Nucleus accumbens (tissue), 56 donors: ENCODE measurements at places on chromosomes 4 and X.

DNA sequence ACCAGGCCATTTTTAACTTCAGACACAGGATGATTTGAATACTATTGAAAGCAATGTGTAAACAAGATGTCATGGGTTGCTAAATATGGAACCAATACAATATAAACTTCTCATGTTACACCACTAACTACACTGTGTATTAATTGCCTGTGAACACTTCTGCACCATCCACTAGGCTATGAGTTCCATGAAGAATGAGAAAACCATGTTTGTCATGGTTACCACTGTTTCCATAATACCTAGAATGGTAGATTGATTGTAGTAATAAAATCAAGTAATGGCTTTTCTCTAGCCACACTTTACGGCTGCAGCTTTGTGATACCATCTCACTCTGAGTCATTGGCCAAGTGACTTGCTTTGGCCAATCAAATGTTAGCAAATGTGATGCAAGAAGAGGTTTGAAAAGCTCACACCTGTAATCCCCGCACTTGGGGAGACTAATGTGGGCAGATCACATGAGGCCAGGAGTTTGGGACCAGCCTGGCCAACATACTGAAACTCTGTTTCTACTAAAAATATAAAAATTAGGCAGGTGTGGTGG is 19.9 kb upstream of the CYBB start:
- no peak for DNase-seq

- DNase-seq, result no peak
These were observed 95.1 kb downstream of the TMEM47 start for GRCh38 chrX:34562006-34562405.

DNA sequence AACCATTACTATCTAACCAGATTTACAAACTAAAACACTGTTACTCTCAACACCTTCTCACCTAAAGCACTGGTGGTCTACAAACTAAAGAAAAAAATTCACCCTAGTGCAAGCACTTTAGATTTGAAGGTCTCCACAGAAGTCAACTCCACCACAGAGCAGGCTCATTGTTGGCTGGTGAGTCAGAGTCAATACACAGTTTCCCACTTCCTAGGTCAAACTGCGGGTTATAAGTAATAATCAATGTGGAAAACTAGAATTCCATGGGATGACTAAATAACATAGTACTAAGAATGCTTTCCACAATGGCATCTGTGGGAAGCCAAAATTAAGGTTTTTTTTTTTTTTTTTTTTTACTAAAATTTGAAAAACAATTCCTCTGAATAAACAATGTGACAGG is 191.8 kb downstream of the PDGFC start:
- DNase-seq, result no peak

DNA sequence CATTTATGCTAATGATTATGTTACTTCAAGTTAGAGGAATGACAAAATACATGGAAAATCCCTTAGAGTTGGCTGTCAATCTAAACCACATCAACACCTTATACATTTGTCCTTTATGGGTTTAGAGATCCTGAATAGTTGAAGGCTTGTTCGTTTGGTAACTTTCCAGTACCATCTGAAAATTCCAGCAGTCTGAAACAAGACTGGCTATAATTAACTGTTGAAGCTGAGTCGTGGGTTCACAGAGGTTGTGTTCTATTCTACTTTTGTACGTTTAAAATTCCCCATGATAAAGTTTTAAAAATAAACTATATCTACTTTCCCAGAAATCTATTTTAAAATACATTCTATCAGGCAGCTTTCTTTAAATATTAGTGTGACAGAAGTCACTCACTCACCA is 73.0 kb downstream of the USP46 start:
- no peak for DNase-seq

GRCh38 chr4:160927311-160927710 is 1236.5 kb downstream of the FSTL5 start:
- no peak for DNase-seq

- no peak for DNase-seq
These were observed 587.9 kb downstream of the TLL1 start for GRCh38 chr4:166460769-166461550.

DNA sequence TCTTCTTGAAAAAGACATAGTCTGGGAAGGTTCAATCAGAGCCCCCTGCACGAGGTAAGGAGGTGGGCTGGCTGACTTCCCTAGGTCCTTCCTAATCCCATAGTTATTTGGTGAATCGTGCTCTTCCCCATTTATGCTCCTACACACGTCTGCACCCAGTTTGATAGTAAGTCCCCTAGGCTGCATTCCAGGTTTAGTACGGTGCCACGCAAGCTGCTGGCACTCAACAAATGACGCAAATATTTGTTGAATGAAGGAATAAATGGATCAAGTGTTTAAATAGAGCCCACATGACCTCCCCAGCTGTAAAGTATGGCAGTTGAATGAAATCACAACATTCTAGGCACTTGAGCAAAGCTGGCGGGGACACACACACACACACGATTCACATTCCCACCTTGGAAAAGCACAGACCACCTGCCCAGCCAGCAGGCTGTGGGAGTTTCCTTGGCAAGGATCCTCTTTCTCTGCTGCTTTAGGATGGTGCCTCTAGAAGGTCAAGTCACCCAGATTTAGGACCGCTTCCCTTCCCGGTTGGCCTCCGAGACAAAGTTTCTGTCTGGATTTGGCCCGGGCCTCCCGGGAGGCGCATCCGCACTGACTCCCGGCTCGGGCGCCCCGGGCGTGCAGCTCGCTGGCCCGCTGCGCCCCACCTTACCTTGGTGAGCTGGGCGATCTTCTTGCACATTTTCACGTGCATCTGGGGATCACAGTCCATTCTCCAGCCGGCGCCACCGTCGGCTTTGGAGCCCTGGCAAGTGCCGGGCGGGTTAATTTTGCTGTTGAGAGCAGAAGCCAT is 721 bp downstream of the FAM184B start:
- DNase-seq, result no peak

DNA sequence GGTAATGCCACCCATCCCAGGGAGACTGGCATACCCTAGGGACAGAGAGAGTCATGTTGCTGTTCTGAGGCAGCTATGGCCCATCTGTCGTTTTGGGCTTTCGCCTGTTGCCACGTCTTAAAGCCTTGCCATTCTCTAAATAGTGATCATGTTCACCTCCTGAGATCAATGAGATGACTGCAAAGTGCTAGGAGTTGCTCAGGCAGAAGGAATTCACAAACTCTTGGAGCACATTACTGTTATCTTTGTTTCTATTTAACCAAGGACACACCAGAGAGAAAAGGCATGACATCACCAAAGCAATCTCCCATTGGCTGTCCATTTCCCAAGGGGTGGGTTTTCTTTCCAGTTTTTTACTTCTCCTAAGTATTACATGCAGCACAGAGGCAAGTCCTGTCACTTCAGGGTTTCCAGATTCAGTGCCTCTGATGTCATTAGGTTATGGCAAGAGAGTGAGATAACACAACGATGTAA is 37.1 kb upstream of the SETD7 start:
- DNase-seq, result no peak

GRCh38 chr4:110487873-110488272 is 11.9 kb downstream of the ENPEP start:
- DNase-seq, result no peak

DNA sequence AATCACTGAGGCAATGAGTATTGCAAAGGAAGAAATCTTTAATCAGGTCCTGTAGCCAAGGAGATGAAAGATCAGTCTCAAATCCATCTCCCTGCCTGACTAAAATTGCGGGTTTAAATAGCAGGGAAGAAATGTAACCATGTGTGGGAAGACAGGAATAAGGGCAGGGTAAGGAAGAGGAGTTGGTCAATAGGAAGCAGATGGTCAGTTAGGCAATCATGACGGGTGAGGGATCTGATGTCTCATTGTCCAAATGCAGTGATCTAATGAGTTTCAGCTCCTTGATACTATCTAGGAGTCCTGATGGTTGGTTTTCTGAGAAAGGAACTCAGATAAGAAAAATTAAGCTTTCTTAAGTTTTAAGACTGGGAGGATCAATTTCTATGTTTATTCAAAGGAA is 200.8 kb downstream of the SPATA18 start:
- no peak for DNase-seq

DNA sequence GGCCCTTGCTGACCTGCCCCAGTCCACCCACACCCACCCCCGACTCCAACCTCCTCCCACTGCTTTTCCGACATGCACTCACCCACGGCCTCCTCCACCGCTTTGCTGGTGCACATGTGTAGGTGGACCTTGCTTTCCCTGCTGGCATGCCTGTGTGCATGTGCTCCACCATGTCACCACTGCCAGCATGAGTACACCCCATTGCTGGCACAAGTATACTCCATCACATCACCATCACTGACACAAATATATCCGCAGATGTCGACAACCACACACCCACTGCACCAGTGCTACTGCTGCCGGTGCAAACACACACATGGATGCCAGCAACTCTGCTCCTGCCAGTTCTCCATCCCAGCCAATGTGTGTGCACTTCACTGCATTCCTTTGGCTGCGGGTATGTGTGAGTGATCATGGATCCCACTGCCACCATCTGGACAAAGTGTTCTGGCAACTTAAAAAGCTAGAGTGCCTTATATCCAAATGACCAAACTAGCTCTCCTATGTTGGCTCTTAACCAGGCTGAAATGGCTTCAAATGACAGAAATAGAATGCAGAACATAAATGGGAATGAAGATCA is 1072.3 kb downstream of the RAPGEF2 start:
- no peak for DNase-seq

- DNase-seq, result no peak
These were observed 16.1 kb upstream of the KLHL2 start for GRCh38 chr4:165191348-165191656.

- DNase-seq, result no peak
These were observed 11.3 kb downstream of the EIF1AX start for GRCh38 chrX:20130357-20130756.

DNA sequence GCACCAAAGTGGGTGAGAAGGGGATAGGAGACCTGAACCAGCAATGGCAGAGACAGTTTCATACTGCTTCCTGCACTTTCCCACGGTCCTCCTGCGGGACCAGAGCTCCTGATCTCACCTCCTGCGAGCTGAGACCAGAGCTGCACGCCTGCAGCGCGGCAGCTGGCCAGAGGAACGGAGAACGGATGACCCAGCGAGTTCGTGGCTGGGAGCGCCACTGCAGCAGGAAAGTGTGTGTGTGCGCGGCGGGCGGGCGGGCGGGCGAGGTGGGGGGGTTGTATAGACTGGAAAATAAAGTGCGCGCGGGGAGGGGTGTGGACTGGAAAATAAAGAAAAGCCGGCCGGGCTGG is 16.5 kb downstream of the MCF2 start:
- DNase-seq, result no peak

GRCh38 chr4:7987148-7987989 is 47.7 kb upstream of the AFAP1 start:
- DNase-seq, result peak; percentile 19

- DNase-seq, result peak; percentile 31
These were observed 6.3 kb downstream of the MEPE start for GRCh38 chr4:87838890-87839591.

DNA sequence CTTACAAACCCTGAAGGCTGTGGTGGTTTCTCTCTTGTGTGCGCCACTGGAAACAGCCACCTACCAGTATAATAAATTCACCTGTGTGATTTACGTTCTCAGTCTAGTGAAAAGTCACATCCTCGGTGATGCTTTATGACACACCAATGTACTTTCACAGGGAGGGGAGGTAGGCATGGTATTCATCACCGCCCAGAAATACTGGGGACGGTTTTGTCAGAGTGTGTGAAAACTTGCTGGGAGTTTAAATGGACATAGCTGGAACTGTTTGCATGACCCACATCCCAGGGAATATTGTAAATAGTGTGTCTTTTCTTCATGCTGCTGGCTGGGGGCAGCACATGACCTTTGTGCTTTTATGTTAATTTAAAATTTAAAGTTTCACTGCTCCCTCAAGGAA is 421.8 kb downstream of the MAPK10 start:
- DNase-seq, result no peak

- DNase-seq, result no peak
These were observed 25.3 kb upstream of the PLCXD1 start for GRCh38 chrX:255923-256331.

DNA sequence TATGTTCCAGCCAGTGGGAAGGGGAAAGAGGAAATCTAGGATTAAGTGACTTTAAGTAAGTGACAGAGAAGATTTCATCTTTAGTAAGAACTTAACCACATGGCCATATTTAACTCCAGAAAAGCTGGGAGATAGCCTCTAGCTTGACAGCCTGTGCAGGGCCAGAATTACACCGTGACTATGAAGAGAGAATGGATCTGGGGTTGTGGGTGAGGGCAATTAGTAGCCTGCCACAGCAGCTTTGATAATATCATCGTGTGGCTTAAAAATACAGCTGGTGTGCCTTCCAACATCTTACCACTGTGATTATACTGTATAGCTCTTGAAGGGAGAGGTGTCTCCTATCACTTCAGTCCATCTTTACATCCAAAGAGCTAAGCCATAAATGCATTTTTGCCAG is 57.6 kb upstream of the TBC1D9 start:
- DNase-seq, result no peak

- DNase-seq, result no peak
These were observed 105.5 kb upstream of the OTUD4 start for GRCh38 chr4:145285928-145286327.

DNA sequence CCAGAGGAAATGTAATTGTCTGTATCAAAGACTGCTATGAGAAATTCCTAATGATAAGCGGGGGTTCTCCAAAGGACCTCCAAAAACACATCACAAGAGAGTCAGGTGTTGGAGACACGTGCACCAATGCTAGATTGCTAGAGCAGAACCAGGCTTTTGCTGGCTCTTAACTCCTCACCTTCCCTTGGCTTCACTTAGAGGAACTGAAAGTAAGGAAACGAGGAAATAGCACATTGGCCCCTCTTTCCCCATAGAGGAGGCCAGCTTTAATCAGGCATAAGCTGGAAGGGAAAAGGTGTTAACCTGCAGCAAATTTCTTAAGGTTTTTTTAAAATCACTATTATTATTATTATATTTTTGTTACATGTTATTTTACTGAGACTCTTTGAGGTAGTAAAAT is 13.6 kb downstream of the OTC start:
- no peak for DNase-seq

- DNase-seq, result no peak
These were observed 459.7 kb upstream of the FAT1 start for GRCh38 chr4:187183346-187183745.
